Activated T-helper 17 cell treated with anti-CD3 and anti-CD28 coated beads, Interleukin-2, amount 50 U/mL, for 72 hours (primary cell): ENCODE measurements at places on chromosomes 16 and 17.

DNA sequence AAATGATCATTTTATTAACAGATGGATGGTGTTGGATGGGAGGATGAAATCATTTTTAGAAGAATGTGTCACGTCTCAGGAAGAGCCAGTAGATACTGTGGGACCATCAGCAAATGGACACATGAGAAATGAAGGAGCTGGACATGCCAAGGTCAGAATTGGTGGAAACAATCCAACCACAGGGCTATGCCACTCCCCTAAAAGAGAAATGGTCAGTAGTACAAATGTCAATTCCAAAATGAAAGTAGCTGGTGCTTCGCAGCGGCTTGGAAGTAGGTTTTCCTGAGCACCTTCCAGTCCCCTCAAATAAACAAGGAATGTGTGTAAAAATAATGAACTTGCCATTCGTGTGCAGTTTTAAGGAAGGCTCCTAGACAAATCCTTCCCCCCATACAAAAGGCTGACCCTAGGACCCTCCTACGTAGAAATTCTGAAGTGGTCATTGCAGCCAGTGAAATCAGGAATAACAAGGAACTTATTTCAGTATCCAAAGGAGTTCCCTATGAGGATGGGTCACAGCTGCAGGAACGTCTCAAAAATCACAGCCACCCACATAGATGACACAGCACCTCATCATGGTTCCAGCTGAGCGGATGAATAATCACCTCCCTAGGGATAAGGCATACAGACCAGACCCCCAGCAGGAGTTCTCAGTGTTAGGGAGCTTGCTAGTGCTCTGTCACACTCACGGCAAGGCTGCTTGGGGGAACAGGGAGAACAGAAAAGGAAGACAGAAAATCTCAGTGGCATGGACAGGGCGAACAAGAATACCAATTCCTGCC is 239.2 kb downstream of the HS3ST3A1 start:
- ATAC-seq = no peak

GRCh38 chr16:89965447-89966225 is 17.1 kb downstream of the DEF8 start:
- no peak for ATAC-seq

GRCh38 chr16:87541147-87541871 is 48.5 kb upstream of the ZCCHC14 start:
- no peak for ATAC-seq

DNA sequence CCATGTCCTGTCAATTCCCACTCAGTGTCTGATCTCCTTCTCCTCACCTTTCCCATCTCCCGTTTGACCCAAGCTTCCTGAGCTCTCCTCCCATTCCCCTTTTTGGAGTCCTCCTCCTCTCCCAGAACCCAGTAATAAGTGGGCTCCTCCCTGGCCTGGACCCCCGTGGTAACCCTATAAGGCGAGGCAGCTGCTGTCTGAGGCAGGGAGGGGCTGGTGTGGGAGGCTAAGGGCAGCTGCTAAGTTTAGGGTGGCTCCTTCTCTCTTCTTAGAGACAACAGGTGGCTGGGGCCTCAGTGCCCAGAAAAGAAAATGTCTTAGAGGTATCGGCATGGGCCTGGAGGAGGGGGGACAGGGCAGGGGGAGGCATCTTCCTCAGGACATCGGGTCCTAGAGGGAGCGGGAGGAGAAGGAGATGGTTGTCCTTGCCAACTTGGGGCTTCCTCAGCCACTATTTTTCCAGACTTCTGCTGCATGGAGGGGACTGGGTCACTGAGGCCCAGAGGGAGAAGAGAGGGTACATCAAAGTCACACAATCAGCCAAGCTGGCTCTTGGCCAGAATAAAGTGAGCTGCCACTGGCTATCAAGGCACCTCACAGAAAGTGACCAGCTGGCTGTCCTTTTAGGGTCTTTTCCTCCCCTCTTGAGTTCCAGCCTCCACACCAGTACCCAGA is 1.9 kb upstream of the TBC1D10B start:
- no peak for ATAC-seq

DNA sequence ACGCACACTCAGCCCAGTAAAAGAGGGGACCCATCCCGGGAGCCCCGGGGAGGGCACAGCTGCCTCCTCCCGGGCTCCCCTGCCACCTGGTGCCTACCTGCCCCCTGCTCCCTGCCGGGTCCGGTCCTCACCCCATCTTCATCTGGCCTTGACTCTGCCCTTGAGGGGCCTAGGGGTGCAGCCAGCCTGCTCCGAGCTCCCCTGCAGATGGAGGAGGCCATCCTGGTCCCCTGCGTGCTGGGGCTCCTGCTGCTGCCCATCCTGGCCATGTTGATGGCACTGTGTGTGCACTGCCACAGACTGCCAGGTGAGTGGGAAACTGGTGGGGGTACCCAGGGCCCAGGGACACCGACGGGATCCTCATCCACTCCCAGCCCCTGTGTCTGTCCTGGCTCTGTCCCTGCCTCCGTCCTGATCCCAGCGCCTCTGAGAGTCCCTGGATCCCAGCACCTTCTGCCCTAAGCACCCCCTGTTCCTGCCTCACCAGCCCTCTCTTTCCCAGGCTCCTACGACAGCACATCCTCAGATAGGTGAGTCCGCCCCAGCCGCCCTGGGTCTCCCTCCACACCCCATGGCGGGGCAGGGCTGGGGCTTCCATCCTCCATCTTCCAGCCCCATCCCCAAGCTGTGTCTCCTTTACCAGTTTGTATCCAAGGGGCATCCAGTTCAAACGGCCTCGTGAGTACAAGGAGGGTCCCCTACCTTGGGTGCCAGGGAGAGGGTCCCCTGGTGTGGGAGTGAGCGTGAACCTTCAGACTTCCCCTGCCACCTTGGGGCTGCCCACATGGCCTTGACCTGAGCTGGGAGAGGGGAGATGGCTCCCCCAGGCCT is 574 bp downstream of the LAT start:
- peak; percentile 19 for ATAC-seq

DNA sequence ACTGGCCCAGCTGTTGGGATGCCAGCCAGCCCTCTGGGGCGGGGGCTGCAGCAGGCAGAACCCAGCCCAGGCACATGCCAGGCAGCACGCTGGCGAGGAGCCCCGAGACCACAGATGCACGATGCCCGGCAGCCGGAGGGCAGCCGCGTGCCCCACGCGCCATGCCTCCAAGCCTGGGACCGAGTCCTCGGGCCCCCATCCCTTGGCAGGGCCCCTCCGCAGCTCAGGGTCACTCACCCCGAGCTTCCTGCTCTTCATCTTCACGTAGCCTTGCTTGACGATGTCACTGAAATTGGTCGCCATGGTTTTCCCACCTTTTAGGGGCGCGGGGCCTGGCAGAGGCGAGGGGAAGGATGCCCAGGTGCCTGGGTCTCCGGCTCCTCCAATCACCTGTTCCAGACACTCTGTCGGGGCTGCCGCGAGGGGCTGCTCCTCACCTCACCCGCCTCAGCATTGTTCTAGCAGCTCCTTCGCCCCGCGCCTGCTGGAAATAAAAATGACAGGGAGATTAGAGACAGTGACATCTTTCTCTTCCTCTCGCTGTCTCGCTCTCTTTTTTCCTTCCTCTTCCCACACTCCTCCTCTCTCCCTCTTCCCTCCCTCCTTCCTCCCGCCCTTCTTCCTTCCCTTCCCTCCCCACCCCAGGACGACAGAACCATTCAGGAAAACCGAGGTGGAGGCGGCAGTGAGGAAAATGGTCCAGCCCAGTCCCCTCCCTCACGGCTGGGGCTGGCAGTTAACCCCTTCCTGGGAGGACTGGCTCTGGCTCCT is 6.9 kb downstream of the DOK4 start:
- no peak for ATAC-seq

- ATAC-seq = no peak
Measured at GRCh38 chr16:11972128-11972527, 4.4 kb upstream of the SNX29 start.

- ATAC-seq = no peak
Measured at GRCh38 chr16:75087375-75087979, 29.1 kb downstream of the LDHD start.

DNA sequence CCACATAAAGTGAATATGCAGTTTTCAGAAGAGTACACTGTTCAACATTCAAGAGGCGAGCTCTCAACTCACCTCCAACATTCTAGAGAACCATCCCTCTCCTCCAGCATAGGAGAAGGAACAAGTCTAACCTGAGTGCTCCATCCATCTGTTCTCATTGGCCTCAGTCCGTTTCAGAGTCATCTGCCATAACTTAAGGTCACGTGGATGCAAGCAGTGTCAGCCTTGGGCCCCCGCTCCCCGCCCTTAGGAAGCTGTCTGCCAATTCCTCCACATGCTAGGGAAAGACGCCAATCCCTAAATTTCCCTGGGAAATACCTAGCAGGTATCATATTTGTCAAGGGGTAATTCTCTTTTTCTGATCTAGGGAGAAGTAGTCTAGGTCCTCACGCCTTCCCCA is 21.4 kb downstream of the MARVELD3 start:
- no peak for ATAC-seq

GRCh38 chr17:42276609-42277341 is 584 bp upstream of the STAT5B start:
- peak; percentile 49 for ATAC-seq

DNA sequence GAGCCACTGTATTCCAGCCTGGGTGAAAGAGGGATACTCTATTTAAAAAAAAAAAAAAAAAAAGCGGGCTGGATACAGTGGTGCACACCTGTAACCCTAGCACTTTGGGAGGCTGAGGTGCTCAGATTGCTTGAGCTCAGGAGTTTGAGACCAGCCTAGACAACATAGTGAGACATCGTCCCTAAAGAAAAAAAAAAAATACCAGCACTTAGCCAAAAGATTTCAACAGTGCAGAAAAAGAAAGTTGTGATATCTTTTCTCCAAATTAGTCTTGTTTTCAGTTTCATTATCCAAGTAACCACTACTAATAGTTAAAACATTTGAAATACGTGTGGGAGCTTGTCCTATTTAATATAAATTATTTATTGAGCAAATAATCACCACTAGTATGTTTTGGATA is 48.7 kb downstream of the TENT4B start:
- ATAC-seq = peak; percentile 40

DNA sequence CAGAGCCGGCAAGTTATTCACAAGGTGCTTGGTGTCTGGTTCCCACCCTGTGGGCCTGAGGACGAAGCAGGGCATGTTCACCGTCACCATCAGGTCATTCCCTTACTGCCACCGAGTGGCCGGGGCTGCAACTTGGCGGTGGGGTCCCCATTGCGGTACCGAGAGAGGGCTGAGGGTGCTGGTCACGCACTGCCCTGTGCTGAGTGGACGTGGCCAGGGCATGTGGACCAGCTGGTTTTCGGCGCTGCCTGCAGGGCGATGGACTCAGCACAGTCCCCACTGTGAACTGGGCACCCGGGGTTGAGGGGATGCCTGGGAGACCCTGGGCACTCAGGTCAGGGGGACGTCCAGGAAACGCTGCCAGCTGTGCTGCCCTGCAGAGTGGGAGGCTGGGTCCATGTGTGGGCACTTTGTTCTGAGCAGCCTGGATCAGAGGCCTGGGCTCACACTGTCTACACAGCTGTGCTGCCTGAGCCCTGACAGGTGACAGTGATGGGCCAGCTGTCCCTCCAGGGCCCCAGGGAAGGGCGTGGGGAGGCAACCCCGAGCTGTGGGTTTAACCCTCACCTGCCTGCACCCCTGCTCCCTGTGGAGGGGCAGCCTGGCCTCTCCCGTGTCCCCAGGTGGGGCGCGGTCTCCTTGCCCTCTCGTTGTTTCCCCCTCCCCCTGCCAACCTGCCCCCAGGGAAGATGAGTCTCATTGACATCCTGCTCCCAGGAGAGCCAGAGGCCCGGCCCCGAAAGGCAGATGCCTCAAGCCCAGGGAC is 39.3 kb upstream of the GNG13 start:
- ATAC-seq = no peak

DNA sequence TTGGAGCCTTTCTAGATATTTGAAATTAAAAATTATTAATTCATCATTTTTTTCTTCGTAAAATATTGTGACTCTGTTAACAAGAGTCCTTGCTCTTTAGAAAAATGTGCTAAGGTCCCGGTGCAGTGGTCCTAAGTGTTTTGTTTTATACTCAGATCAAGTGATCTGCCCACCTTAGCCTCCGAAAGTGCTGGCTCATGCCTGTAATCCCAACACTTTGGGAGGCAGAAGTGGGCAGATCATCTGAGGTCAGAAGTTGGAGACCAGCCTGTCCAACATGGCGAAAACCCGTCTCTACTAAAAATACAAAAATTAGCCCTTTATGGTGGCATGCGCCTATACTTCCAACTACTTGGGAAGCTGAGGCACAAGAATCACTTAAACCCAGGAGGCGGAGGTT is 82.6 kb upstream of the LGALS9 start:
- ATAC-seq = no peak

- ATAC-seq = no peak
Measured at GRCh38 chr16:84178892-84179611, 7.8 kb downstream of the TAF1C start.

GRCh38 chr17:16269658-16270057 is 52.6 kb downstream of the PIGL start:
- no peak for ATAC-seq

GRCh38 chr17:77523540-77523939 is 382.8 kb downstream of the SEC14L1 start:
- ATAC-seq = no peak

GRCh38 chr16:72191551-72191950 is 19.6 kb upstream of the PMFBP1 start:
- ATAC-seq = no peak

DNA sequence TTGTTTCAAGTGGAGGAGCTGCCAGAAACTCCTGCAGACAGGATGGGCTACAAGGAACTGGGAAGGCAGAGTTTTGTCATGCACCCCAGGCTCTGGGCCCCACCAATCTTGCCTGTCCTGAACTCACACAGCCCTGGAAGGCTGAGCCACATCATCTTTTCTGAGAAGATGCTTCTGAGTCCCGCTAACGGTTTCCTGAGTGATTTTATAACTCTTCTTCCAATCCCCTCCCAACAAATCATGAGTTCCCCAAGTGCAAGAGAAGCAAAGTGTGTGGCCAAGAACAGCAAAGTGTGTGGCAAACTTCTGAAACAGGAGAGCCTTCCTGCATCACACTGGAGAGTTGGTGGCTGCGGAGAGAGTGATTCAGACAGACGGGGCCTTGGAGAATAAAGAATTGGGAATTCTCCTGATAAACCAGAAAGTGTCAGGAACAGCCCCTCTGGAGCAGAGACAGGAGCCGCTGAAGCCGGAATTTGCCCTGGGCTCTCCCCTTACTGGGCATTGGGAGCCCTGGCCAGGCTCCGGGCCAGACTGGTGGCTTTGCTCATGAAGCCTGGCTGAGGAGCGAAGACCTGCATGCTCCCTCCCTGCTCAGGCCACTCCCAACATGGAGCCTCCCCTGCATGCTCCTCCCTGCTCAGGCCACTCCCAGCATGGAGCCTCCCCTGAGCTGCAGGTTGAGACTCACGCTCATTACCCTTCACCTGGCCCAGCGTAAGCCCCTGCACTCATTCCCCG is 47.2 kb downstream of the PITPNM3 start:
- no peak for ATAC-seq
